NCI-H2081 treated with DMSO at 0.1 percent for 48 hours (cell line): ENCODE measurements at places on chromosomes 1 and 21.
A peak's percentile ranks its signal among the peaks of the same experiment; 100 is the strongest.

DNA sequence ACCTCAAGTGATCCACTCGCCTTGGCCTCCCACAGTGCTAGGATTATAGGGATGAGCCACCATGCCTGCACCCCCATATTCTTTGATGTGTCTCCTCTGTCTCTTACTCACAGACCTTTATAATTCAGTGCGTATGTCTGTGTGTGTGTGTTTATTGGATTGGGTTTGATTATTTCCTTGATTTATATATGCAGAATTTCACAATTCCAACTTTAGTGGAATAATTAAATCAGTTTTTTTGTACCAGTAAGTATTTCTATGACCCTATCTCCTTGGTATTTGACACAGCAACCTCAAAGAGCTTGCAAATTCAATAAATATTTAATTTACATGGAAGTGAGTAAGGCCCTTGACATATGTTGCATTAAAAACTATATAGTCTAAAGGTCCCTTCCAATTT is 333.9 kb upstream of the ADAMTS5 start:
- no peak for DNase-seq

GRCh38 chr1:198082576-198082975 is 74.2 kb upstream of the NEK7 start:
- DNase-seq, result no peak

- no peak for DNase-seq
These were observed 13.3 kb downstream of the KNCN start for GRCh38 chr1:46538147-46538546.

- no peak for DNase-seq
These were observed 16.5 kb upstream of the UBE2U start for GRCh38 chr1:64186898-64187280.

DNA sequence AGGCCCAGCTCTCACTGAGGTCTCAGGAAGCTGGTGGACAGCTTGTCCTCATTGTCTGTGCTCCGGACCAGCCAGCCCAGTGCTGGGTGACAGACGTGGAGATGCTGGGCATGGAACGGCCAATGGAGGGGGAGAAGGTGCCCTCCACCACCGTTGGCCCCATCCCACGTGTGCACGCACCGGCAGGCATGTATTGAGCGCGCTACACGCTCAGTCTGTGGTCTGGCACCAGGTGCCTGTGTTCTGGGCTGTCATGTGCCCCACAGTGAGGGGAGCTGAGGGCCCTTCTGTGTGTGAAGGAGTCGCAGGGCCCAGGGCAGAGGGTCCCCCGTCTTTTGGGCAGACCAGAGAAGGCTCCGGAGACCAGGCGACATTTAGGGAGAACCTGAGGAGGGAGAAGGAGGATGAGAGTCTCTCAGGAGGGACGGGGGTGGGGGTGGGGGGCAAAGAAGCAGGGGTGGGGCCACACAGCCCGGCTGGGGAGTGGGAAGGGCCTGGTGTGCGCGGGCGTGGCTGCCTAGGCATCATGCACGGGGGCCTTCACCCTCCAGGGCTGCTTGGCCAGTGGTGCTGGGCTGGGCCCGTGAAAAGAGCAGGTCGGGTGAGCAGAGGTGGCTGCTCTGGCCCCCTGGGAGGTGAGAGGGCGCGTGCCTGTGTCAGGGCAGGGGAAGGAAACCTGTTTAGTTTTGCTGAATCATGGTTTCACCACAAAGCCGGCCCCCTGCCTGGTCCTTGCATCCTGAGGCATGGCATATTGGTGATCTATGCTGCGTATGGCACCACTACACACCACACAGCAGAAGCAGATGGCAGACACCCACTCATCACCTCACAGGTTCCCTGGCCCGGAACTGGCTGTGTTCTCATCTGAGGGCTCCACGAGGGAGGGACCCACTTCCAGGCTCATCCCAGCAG is 86.7 kb upstream of the TTC34 start:
- no peak for DNase-seq

DNA sequence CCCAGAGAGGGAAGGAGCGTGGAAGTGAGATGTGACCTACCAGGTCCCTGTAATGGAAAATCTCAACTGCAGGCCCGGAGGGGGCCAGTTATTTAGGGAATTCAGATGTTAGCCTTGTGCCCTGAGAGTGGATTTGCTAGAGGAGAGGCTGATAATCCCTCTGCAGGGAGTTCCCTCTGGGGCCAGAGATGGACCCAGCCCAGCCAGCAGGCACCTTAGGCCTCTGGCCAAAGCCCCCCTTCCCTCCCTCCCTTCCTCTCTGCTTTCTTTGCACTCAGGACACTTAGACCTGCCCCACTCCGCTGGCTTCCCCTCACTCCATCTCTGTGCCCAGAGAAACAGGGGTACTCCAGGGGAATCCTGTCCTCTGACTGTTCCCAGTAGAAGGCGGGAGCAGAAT is 1.5 kb upstream of the ATP1A2 start:
- no peak for DNase-seq

GRCh38 chr1:115782571-115783281 is 14.2 kb upstream of the CASQ2 start:
- DNase-seq, result no peak

- DNase-seq, result no peak
These were observed 1.1 kb upstream of the SHISAL2A start for GRCh38 chr1:52631759-52632331.

GRCh38 chr1:45282351-45282750 is 44.3 kb upstream of the HPDL start:
- no peak for DNase-seq

DNA sequence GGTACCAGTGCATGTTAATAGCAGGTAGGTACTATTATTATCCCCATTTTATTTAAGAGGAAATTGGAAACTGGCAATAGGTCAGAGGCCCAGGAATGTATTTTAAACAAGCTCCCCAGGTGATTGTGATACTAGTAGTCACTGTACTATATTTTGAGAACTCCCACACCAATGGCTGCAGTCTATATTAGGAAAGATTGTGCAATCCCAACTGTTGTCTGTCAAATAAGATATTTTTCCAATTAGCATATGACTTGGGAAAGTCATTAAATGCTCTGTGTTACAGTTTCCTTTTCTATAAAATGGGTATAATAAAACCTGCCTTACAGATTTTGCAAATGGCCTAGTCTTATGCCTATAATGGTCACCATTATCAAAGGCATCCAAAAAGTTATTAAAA is 94.2 kb upstream of the DMRTA2 start:
- no peak for DNase-seq

- DNase-seq, result no peak
These were observed 18.7 kb downstream of the CTSK start for GRCh38 chr1:150789396-150789795.

- DNase-seq, result peak; percentile 66
These were observed 991 bp downstream of the SELENBP1 start for GRCh38 chr1:151371370-151372057.

DNA sequence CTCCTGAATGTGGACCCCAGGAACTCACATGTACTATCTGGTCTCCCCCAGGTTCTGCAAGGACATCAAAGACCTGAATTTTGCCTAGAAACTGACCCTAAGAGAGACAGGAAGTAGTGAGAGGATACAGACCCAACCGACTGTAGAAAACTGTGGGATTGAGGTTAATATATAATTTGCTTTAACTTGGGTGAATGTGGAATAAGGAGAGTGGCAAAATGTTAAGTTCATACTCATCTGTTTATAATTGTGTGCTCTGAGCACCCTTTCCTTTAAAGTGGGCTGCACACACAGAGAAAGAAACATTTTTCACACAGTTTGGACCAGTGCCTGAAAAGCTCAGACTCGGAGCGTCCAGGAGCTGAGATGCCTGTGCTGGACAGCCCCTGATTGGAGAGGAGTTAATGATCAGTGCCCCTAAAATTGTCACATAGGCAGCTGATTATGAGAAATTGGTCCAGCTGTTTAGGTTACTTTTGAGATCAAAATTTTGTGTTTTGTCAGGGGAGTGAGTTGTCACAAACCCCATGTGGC is 37.2 kb downstream of the ROR1 start:
- no peak for DNase-seq

DNA sequence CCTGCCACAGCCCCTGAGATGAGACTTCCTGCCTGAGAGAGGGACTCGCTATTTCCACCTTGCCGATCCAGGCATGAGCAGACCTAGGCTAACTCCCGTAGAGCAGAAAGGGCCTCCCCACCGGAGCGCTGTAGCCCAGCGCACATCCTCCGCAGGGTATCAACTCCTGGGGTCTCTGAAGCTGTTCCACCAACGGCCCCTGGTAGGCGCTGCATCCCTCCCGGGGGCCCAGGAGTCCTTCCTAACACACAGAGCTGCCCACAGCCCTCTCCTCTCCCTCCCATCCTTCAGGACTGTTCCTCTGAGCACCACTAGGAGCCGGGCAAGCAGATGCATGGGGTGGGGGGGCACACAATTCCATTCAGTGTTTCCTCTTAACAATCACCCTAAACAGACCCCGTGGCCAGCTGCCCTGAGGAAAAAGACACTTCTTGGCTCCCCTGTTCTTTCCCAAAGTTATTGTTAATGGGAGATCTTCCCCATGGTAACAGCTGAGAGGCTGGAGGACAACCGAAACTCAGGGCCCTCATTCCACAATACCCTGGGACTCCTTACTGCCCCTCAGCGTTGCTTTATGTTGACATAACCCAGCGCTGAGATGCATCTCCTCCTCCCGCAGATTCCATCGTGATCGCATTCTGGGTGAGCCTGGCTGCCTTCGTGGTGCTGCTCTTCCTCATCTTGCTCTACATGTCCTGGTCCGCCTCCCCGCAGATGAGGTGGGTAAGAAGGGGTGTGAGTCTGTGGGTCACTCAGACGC is 7.5 kb downstream of the MRAP start:
- DNase-seq, result no peak

GRCh38 chr1:7680207-7680954 is 90.7 kb upstream of the VAMP3 start:
- peak; percentile 8 for DNase-seq

- DNase-seq, result no peak
These were observed 30.2 kb downstream of the USP1 start for GRCh38 chr1:62467092-62467491.

GRCh38 chr1:16114527-16115467 is 41.1 kb downstream of the EPHA2 start:
- DNase-seq, result no peak

DNA sequence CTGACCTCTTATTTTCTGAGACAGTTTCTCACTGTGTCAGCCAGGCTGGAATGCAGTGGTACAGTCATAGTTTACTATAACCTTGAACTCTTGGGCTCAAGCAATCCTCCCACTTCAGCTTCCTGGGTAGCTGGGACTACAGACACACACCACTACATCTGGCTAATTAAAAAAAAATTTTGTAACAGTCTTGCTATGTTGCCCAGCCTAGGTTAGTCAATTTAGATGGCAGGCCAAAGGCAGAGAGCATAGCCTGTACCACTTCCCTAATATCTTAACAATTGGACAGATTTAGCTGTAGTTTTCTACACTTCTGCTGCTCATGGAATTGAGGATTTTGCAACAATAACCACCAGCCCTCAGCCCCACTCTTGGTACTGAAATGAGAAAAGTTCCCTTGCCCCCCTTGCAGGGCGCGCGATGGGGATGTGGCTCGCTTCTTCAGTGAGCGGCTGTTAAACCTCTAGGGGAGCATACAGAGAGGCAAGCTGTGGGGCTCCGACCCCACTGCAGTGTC is 34.9 kb upstream of the PTGFRN start:
- DNase-seq, result no peak

- DNase-seq, result no peak
These were observed 117.3 kb upstream of the BARHL2 start for GRCh38 chr1:90834354-90834885.

GRCh38 chr1:25343872-25344271 is 5.7 kb downstream of the TMEM50A start:
- DNase-seq, result no peak

DNA sequence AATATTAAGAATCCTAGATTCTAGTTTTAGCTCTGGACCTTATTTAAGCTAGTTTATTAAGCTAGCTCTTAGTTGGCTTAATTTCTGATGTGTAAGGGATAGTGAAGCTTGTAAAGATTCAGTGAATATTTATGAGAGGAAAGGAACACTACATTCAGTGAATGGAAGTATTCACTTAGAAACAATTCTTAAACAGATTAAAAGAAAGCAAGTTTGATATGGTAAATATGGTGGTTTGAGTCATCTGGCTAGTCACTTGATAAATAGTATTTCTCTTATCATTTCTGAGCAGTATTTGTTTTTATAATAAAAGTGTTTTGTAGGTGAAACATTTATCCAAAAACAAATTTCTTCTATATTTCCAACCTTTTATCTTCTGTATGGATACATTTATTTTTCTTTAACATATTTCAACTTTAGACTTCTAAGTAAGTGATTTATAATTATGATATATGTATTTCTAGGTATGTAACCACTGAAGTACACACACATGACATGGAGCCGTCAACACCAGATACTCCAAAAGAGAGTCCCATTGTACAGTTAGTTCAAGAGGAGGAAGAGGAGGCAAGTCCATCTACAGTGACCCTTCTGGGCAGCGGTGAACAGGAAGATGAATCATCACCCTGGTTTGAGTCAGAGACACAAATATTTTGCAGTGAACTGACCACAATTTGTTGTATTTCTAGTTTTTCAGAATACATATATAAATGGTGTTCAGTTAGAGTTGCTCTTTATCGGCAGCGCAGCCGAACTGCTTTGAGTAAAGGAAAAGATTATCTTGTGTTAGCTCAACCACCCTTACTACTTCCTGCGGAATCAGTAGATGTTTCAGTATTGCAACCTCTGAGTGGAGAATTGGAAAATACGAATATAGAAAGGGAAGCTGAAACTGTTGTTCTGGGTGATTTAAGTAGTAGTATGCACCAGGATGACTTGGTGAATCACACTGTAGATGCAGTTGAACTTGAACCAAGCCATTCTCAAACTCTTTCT is 55.6 kb downstream of the SUCO start:
- no peak for DNase-seq

DNA sequence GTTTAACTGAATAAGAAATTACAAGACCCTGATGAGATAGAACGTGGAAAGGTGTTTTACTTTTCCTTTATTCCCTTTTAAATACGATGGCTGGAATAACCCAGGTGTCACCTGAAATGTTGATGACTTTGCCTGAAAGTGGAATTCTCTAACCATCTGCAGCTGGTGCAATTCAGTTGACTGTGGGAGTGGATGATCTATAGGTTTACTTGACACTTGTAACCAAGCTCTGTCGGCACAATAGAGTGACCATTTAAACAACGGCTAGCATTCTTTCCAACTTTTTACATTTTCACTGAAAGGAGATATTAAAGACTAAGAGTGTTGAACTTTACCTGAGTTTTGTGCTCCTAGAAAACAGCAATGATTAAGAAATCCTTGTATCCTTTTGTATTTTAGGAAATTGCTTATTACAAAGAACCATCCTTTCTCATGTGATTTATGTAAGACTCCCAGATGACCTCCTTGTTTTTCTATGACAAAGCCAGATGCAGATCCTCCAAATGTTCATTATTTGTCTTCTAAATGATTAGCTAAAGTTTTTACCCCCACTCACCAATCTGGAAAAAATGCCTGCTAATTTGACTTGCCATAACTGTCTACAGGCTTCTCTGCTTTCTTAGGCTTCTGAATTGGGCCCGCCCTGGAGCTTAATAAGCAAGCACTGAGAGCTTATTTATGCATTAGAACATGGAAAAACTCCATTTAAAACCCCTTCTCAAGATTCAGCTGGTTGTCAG is 129.5 kb upstream of the LRRC7 start:
- DNase-seq, result no peak

DNA sequence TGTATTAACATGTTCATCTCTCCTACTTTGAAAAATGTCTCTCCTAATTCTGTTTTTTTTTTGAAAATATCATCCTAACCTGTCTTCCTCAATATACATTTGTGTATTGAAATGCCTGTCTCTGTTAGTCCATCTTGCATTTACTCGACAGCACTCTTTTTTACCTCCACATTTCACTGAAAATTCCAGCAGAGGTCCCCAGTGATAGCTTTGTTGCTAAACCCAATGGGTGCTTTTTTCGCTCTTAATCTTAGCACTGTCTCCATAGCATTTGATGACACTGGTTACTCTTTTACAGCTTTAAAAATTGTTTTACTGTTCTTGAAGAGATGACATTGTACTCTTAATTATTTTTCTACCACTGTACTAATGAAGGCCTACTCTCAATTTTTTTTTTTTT is 10.8 kb downstream of the OSBPL9 start:
- DNase-seq, result no peak
